CD4-positive, alpha-beta memory T cell (primary cell): ENCODE measurements at places on chromosomes 3 and 15.

DNA sequence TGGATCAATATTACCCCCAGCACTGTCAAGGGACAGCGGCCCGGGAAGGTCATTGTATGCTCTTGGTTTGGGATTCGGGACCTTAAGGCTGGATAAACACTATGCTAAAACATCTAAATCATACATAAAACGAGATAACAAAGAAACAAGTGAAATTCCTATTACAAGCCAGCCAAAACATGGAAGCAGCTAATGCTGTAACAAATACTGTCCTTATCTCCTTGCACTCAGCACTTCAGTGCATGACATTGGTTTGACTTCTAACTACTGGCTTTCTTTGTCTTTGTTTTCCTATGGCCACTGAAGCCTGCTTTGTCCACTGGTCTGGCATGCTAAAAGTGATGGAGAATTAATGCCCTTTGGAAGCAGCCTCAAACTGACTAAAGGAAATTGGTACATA, 516.4 kb upstream of the DPH6 start:
- no peak for DNase-seq

DNA sequence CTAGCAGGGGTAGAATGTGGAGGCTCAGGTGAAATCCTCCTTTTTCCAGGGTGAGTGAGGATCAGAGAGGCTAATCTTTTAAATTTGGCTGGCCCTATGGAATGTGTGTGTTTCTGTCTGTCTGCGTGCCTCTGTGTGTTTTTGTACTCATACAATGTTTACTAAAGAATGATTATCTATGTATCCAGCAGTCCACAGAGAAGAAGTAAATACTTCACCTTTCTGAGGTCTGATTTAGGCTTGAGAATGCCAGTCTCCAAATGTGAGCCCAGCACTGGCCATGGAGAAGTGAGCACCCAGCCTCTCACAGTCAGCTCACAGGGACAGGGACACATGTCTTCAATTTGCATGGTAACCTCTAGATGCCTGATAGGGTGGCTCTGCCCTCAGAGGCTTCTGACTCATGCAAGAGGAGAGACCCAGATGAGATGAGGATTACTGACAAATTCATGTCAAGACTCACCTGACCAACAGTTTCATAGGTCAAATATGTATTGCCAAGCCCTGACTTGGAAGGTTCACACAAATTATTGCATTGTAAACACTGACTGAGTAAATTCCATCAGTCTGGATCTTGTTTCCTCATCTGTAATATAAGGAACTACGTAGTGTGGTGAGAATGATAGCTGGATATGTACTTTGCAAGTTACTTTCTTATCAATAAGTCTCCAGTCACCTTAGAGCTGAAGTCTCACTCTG, 31.0 kb downstream of the ENTPD3 start:
- no peak for DNase-seq

GRCh38 chr3:172397716-172398405, 50.4 kb downstream of the GHSR start:
- DNase-seq, result no peak

DNA sequence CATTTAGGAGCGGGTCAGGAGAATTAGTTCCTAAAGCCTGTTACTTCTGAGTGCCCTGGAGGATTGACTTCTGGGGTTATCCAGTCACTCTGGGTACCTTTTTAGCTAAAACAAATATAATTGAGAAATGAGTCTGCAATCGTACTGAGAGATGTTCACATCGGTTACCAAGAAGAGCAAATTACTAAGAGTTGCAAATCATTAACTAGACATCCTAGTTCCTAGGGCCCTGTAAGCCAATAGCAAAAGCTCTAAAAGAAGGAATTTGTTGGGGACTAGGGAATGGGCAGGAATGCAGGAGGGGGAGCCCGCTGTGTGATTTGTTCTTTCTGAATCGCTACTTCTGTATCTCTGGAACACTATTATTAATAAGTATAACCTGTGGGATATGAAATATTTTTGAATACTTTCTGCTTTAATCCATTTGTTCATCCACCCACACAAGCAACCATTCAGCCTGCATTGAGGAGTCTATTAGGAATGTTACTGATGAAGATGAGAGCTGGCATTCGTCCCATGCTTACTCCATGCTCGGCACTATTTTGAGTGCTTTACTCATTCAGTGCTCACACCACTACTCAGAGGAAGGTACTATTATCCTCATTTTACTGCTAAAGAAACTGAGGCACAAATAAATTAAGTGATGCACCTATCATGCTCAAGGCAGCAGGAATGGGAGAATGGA, 31.5 kb upstream of the KY start:
- DNase-seq, result no peak

GRCh38 chr3:16247282-16248061, 17.3 kb downstream of the DPH3 start:
- peak; percentile 75 for DNase-seq

- no peak for DNase-seq
These were observed 61.8 kb downstream of the SCN5A start for GRCh38 chr3:38587548-38588131.

GRCh38 chr3:129576514-129577352, 29.7 kb downstream of the PLXND1 start:
- DNase-seq, result peak; percentile 89

- no peak for DNase-seq
These were observed 41.9 kb downstream of the ABHD2 start for GRCh38 chr15:89130201-89130600.

- DNase-seq, result peak; percentile 48
These were observed 41.5 kb downstream of the DLG1 start for GRCh38 chr3:197256836-197257444.

- DNase-seq, result no peak
These were observed 258.2 kb downstream of the SOX2 start for GRCh38 chr3:181969925-181970324.

GRCh38 chr3:83226751-83227150, 1465.3 kb upstream of the GBE1 start:
- DNase-seq, result no peak

DNA sequence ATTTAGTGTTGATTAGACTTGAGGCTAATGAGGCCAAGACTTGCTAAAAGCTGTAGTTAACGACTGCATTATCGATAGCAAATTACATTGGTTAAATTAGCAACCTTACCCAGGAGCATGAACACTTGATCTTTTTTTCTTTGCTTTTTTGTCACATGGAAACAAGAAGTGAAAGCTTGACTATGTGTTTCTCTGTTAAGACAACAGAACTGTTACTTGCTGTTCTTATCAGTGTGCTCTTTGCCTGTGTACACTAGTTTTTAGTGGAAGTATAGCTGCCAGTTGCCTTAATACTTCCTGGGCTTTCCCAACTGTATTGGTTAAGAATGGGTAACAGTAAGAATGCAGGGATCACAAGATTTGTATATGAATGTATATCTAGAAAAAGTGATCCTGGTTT, 625.5 kb downstream of the NAALADL2 start:
- no peak for DNase-seq

GRCh38 chr3:14845180-14845579, 26.4 kb downstream of the FGD5 start:
- no peak for DNase-seq

GRCh38 chr15:47603026-47603425, 114.3 kb upstream of the SEMA6D start:
- DNase-seq, result no peak

GRCh38 chr3:194367992-194368841, 1.3 kb downstream of the LRRC15 start:
- DNase-seq, result no peak

DNA sequence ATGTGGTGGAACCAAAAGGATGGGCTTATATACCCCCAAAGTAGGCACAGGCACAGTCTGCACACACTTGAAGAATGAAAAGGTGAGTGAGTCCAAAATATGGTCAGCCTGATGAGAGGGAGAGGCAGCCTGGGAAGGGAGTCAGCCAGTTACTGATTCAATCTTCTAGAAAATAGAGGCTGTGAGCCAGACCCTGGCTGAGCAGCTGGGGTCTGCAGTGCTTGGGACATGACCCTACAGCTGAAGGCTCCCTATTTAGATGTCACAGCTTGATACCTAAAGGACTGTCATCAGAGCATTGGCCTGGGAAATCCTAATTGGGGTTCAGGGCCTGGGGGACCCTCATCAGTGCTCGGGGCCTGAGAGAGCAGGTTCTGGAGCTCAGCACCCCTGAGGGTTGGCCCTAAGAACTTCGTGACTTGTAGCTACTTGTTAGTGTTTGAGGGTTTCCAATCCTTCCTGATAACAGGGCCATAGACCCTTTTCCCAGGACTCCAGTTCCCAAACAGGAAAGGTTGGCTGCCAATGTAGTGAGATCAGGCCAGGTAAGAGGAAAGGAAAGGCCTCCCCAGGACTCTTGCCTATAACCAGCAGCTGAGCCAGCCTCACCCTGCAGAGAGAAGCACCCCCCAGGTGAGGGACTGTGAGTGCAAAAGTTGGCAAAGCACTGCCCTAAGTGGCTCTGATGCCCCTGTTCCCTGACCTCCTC, 54.7 kb upstream of the SLCO2A1 start:
- no peak for DNase-seq

GRCh38 chr3:139425745-139426400, 36.4 kb upstream of the COPB2 start:
- no peak for DNase-seq

GRCh38 chr3:52153389-52154096, 680 bp downstream of the POC1A start:
- DNase-seq, result no peak

DNA sequence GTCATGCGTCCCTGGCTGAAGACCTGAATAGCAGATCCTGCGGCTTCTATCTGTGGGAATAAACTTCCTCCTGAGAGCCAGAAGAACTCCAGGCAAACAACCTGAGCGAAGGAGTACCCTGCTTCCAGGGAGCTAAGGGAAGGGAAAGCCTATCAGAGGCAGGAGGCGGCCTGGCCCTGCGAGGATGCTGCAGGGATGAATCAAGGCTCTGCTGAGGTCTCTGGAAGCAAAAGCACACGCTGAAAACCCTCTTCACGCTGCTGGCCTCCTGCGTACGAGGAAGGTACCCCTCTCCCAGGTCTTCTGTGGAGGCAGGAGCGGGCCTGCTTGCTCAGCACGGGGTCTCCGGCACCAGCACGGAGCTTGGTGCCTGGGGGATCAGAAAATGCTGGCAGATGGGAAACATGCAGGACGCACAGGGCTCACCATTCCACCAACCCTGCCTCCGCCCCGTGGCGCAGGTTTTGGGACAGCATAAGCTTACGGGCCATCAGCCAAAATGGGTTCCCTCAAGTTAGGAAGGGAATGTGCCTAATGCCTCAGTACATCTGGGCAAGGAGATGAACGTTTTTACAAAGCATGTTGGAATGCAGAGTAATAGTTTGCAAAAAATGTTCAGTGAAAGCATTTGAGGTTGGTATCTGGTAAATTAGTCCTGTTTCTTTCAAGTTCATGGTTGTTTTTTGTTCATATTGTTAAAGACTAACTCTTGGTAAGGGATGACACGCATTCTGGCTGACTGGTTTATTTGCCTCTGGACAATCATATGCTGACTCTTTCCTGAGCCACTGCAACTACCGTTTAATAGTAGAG, 72.3 kb downstream of the CHSY1 start:
- no peak for DNase-seq

GRCh38 chr15:57548835-57549234, 42.9 kb upstream of the MYZAP start:
- no peak for DNase-seq

- DNase-seq, result no peak
These were observed 142.8 kb downstream of the IMPG2 start for GRCh38 chr3:101177577-101177976.

DNA sequence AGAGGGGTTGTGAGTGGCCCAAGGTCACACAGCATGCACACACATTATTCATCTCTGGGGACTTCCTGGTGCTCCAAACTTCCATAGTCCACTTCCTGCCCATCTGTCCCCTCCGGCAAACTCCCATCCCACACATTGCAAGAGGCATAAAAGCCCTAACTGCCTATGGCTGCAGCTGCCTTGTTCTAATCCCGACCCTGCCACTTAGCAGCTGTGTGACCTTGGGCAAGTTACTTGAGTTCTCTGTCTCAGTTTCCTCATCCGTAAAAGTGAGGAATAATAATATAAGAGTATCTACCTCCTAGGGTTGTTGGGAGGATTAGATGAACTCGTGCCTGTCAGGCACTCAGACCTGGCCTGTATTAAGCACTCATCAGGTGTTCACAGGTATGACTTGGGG, 84.2 kb downstream of the SMAD6 start:
- DNase-seq, result no peak

DNA sequence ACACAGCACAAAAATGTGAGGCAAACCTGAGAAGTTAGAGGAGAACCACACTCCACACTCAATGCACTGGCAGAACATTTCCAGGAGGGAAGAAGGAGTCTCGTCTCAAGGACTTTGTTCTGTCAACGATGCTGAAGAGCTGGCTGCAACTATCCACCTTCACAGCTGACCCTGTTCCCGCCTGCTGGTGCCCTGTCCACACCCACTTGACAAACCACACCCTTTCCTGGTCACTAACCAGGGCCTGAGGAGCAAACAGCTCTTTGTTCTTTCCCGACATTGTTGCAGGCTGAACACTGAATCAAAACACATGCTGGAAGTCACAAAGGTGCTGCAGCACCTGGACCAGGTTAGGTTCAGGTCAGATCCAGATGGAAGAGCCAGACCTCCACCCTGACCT, 92.6 kb upstream of the ARRDC4 start:
- DNase-seq, result no peak

DNA sequence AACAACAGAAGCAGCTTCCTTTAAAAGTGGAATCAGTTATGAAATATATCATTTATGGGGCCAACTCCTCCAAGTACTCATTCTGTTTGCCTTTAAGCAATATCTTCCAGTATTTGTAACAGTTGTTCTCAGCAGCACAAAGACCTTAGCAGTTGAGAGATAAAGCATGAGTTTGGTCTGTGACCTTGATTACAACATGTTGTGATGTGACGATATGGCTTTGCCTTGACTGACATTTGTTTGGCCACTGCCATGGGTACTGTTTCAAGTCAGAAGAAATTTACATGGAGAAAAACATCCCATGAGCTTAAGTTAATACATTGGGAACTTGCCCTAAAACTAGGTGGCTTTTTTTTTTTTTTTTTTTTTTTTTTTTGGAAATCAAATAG, 175.1 kb upstream of the KBTBD8 start:
- no peak for DNase-seq

GRCh38 chr3:168457954-168458539, 362.3 kb upstream of the GOLIM4 start:
- no peak for DNase-seq

DNA sequence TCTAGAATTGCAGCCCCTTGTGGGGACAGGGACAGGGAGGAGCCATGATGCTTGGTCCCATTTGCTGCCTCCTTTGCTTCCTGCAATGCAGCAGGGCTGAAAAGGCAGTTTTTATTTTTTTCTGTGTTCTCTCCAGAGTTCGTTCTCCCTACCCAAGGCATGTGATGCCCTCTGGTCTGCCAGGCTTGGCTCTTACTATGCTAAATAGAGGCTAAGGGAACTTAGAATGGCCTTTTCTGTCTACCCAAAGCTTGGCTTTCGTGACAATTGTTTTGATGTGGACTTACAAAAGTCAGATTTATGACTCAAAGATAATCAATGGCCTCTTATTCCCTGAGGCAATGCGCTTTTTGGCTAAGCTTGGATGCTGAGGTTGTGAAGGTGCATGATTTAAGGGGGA, 293.3 kb upstream of the TBL1XR1 start:
- no peak for DNase-seq

DNA sequence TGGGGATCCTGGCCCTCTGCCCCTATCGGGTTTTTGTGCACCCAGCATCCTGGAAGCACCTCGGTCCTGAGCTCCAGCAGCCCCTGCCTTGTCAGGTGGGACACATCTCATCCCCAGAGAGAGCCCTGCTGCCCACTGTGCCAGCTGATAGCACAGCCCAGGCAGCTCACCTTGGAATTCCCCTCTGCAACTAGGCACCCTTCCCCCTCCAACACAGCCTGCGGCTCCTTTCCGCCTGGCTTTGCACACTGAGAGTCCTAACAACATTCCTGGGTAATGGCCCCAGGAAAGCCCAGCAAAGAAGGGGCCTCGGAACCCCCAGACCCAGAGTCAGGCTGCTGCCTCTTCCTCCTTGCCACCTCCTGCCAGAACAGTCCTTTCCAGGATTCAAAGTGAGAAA, 5.9 kb downstream of the HCN4 start:
- no peak for DNase-seq
